Stimulated activated CD8-positive, alpha-beta memory T cell treated with anti-CD3 and anti-CD28 coated beads, Interleukin-15, amount 100 ng/mL, for 48 hours (primary cell): ENCODE measurements at places on chromosomes 5 and 9.

DNA sequence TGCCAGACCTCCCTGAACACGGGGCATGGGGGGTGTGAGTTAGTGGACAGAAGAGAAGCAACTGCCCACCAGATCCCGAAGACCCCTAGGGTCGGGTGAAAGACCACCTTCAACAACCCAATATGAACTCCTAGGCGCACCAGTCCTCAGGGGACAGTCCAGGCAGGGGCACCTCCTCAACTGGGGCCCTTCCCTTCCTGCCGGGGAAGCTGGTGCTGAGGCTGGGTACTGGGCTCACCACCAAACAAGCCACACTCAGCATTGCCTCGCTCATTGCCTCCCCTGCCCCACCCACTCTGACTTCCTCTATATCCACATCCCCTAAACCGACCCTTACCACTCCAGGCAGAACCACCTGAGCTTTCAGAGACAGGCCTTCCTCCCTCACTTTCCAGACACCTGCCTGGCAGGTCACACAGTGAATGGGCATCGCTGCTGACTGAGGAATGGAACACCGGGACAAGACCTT is 42.5 kb downstream of the SEMA4D start:
- DNase-seq = no peak

GRCh38 chr5:127088251-127088650 is 14.9 kb upstream of the C5orf63 start:
- no peak for DNase-seq

GRCh38 chr5:161034451-161034850 is 182.4 kb upstream of the ATP10B start:
- no peak for DNase-seq

GRCh38 chr5:31097851-31098250 is 95.6 kb upstream of the CDH6 start:
- DNase-seq = no peak

- DNase-seq = no peak
Observed at GRCh38 chr5:125576822-125577221, 830.4 kb upstream of the ZNF608 start.

GRCh38 chr9:81685763-81686613 is 3.4 kb downstream of the TLE1 start:
- DNase-seq = no peak

DNA sequence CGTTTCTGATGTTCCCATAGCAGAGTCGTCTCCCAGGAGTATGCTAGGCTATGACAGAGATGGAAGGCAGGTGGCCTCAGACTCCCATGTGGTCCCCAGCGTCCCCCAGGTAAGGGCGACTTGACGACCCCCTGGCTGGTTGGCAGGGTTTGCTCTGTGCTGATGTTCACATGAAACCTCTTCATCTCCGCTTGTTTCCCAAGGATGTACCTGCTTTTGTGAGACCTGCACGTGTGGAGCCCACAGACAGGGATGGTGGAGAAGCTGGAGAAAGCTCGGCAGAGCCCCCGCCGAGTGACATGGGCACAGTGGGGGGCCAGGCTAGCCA is 108.3 kb downstream of the WNK2 start:
- DNase-seq = no peak

GRCh38 chr5:175747539-175748060 is 89.7 kb downstream of the HRH2 start:
- no peak for DNase-seq

GRCh38 chr9:136337416-136338395 is 10.4 kb downstream of the GPSM1 start:
- no peak for DNase-seq

DNA sequence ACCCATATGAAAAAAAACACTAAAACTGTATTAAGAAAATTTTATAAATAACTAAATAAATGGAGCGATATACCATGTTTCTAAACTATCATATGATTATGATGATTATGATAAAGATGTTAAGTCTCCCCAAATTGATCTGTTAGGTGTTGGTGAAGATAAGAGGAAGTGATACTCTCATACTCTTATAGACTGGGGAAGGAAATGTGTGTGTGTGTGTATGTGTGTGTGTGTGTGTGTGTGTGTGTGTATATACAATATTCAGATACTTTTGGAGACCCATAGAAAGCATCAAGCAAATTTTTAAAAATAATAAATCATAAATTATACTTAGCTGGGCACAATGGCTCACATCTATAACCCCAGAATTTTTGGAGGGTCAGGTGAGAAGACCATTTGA is 62.9 kb downstream of the TMEM232 start:
- no peak for DNase-seq

GRCh38 chr9:110284211-110284844 is 28.0 kb upstream of the TXN start:
- DNase-seq = no peak

DNA sequence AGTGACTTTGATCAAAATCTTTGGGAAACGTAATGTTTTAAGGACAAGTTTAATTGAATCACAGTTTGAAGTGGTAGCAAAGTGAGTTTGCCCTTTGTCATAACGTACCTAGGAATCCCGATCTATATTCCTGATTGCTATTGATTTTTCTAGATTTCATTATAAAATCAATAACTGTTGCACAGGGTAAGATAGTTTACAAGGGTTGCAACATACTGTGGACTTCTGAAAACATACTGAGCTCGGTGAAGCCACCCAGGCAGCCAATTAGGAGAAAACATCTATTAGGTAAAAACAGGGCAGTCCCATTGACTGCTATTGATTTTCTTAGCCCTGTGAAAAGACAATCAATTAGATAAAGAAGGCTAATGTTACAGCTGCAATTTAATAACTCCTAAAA is 659.9 kb downstream of the ISL1 start:
- DNase-seq = no peak

DNA sequence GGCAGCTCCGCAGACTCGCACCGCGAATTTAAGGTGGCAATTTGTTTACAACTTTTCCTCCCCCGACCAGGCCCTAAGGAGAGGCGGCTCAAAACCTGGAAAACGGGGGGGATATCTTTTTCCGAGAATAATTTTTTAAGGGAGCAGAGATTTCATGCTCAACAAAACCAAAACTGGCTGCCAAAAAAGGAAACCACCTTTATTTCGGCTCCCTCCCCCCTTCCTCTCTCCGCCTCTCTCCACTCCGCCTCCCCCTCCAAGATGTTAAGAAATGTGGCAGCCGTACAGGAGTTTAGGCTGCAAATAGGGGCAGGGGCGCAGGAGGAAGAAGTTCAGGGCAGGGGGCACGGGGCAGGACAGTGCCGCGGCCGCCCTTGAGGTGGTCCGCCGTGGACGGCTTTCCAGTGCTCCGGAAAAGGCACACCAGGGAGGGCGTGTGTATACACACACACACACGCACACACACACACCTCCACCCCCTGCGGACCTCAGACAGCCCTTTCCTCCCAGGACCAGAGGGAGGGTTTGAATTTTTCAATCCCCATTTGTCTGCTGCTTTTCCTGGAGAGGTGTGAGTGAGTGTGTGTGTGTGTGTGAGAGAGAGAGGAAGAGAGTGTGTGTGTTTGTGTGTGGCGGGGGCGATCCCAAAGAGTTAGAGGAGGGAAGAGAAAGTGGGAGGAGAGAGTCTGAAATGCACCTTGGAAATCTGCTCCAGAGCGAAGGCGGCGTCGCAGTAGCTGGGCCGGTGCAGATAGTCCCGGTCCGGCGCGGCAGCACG is 9.1 kb downstream of the PTCH1 start:
- no peak for DNase-seq

DNA sequence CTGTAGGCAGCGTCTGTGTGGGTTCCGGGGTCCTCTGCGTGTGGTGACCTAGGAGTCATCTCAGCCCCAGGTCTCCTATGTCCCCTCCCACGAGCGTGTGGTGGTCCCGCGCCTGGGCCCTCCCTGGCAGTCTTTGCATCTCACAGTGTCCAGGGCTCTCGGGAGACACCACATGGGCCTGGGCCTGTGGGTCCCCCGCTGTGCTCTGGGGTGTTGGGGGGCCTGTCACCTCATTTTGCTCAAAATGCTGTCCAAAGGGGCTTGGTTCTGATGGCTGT is 27.1 kb downstream of the CEP72 start:
- no peak for DNase-seq

DNA sequence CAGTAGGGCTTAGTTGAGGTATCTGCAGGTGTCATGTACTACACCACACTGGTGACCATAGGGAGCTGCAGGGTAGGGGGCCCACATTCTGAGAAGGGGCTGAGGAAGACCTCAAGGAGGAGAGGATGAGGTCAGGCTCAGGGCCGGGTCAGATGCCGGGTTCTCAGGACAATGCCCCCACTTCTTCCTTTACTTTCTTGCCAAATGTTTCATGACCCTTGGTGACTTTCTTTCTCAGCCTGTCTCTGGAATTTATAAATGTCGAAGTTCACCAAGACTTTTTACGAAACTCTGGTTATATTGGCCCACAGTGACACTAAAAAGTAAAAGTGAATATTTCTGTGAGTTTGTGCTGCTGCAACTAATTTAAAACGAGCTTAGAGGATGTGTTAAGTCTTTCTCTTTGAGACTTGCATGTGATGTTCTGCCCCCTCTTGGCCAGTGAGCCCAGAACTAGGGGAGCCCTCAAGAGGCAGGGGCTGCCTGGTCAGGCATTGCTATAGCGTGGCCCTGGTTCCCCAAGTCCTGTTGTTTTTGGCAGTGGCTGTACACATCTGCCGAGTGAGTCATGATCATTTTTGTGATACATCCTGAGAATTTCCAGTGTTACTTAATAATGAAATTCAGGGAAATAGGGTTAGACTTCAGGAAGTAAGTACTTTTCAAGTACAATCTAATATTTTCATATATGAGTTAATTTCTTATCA is 11.2 kb downstream of the ACO1 start:
- DNase-seq = no peak

- no peak for DNase-seq
Observed at GRCh38 chr9:33289496-33289895, 820 bp upstream of the NFX1 start.

GRCh38 chr5:158786390-158786789 is 313.3 kb downstream of the EBF1 start:
- DNase-seq = no peak

GRCh38 chr9:24464319-24464951 is 81.3 kb downstream of the IZUMO3 start:
- DNase-seq = no peak

- no peak for DNase-seq
Observed at GRCh38 chr5:2946315-2946714, 194.8 kb upstream of the IRX2 start.

GRCh38 chr5:60738461-60738860 is 38.5 kb upstream of the DEPDC1B start:
- no peak for DNase-seq

- no peak for DNase-seq
Observed at GRCh38 chr9:20144197-20144596, 355.4 kb upstream of the SLC24A2 start.

DNA sequence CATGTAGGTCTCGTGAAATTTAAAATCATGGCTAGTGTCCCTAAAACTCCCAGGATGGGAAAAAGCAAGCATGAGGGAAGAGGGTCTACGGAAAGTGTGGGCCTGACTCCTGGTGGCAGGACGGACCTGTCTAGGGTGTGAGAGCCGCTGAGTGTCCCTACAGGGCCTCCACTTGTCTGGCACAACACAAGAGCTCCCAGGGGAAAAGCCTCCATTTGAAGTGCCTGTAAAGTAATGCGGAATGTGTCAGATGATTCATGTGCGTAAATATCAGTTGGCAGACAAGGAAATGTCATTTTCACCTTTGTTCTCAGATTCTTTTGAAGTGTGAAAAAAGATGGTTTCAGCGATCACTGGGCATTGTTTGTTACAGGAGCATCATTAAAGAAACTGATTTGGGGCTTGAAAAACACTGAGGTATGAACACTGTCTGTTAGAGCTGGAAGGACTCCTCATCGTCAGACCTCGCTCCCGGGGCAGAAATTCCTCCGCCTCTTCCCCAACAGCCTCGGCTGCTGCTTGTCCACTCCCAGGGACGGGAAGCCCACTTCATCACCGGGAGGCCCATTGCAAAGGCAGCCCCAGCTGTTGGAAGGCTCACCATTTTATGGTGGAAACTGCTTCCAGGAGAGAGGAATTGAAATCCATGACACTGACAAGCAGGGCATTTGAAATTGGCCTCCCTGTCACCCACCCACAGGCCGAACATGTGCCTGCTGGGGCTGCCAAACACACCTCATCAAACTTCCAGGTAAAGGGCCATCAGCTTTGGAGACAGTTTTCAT is 240.8 kb downstream of the FSTL4 start:
- no peak for DNase-seq

- no peak for DNase-seq
Observed at GRCh38 chr9:124411514-124412227, 3.6 kb downstream of the PSMB7 start.

- no peak for DNase-seq
Observed at GRCh38 chr5:180436275-180436674, 57.9 kb upstream of the CNOT6 start.

DNA sequence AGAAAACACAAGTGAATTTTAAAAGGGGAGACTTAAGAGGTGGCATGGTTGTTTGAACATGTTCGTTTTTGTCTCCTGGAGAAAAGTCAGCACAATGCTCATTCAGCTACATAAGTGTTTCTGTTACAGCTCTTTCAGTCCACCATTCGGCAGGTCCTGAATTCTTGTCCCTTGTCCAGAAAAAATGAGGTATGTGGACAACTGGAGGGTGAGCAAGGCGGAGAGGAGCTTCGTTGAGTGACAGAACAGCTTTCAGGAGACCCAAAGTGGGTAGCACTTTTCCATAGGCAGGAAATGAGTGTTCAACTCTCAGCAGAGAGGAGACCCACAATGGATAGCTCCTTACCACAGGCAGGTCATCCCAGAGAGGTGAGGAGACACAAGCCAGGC is 4.9 kb downstream of the PDCD1LG2 start:
- DNase-seq = no peak

- DNase-seq = peak; percentile 23
Observed at GRCh38 chr9:19161257-19162025, 34.1 kb upstream of the PLIN2 start.

- DNase-seq = no peak
Observed at GRCh38 chr9:86854898-86855523, 92.3 kb downstream of the GAS1 start.

- no peak for DNase-seq
Observed at GRCh38 chr5:402615-403359, 40.2 kb upstream of the EXOC3 start.

- DNase-seq = no peak
Observed at GRCh38 chr5:41951224-41951623, 26.1 kb downstream of the FBXO4 start.

- DNase-seq = no peak
Observed at GRCh38 chr5:16791036-16791705, 144.9 kb downstream of the MYO10 start.

GRCh38 chr5:9124071-9124470 is 421.8 kb downstream of the SEMA5A start:
- DNase-seq = no peak

- DNase-seq = no peak
Observed at GRCh38 chr5:139402561-139403158, 1.2 kb downstream of the SPATA24 start.
